ENCODE measurements at places on chromosomes 2 and 18.

- H3K36me3 ChIP-seq: no peaks in the 10 kb centered on the region
- H3K27me3 ChIP-seq: no peaks in the 10 kb centered on the region
- DNase-seq: no peak
- H3K4me1 ChIP-seq: no peaks in the 10 kb centered on the region
Observed at GRCh38 chr2:50466685-50467084, 565.2 kb downstream of the NRXN1 start.

DNA sequence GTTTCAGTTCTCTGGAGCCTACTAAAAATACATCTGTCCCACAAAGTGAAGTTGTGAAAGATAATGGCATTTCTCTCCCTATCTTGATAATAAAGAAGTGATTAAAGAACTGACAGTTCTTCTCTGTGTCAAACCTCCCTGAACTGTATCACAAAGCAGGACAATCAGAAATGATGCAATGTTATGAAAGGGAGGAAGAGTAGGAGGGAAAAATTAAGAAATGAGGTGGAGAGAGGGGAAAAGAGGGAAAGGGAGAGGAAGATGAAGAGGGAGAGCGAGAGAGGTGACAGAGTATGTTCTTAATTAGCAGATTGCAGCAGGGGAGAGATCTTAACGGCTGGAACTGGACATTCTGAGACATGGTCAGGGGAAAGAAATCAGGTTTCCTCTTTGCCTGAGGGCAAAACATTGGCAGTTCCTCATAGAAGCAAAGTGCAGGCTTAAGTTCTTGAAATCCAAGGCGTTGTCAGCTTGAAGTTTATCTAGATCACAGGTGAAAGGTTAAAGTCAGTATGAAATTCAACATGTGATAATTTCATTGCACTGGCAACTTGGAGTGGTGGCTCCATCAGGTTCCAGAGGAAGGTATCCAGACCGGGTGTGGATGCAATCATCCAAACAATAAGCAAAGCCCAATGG lies 54.6 kb downstream of the RDH14 start:
- no peak for DNase-seq
- H3K4me1 ChIP-seq: no peaks in the 10 kb centered on the region
- H3K27ac ChIP-seq: no peak overlapping the region
- H3K27me3 ChIP-seq: peaks cover 3% of the 10 kb centered on the region
- H3K36me3 ChIP-seq: no peaks in the 10 kb centered on the region

DNA sequence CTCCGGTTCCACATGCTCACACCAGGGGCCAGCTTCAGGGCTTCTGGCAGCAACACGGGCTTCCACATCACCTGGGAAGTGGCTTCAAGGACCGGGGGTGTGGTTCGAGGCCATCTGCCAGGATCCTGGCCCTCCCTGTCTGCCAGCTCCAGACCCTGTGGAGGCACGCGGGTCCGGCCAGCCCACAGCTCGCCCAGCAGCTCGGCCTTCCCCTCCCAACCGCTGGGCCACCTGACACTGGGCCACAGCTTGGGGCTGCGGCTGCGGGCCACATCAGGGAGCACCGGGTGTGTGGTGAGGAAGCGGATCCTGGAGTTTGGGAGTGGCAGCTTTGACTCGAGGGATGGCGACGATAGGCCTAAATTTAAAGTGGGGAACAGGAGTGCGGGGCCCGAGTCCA lies 7.0 kb downstream of the C2orf81 start:
- no peak overlapping the region for H3K27ac ChIP-seq
- no peaks in the 10 kb centered on the region for H3K27me3 ChIP-seq
- DNase-seq: no peak
- no peaks in the 10 kb centered on the region for H3K36me3 ChIP-seq
- H3K4me1 ChIP-seq: peaks cover 12% of the 10 kb centered on the region
- H3K4me3 ChIP-seq: no peak overlapping the region

GRCh38 chr18:25112821-25113434 lies 239.0 kb downstream of the ZNF521 start:
- H3K27ac ChIP-seq: no peak overlapping the region
- no peak for DNase-seq
- H3K4me1 ChIP-seq: no peaks in the 10 kb centered on the region
- H3K4me3 ChIP-seq: no peak overlapping the region
- no peaks in the 10 kb centered on the region for H3K36me3 ChIP-seq

- no peaks in the 10 kb centered on the region for H3K36me3 ChIP-seq
- no peaks in the 10 kb centered on the region for H3K4me1 ChIP-seq
- H3K27me3 ChIP-seq: no peaks in the 10 kb centered on the region
- DNase-seq: no peak
- no peak overlapping the region for H3K4me3 ChIP-seq
Observed at GRCh38 chr2:51145761-51146160, 113.8 kb upstream of the NRXN1 start.

DNA sequence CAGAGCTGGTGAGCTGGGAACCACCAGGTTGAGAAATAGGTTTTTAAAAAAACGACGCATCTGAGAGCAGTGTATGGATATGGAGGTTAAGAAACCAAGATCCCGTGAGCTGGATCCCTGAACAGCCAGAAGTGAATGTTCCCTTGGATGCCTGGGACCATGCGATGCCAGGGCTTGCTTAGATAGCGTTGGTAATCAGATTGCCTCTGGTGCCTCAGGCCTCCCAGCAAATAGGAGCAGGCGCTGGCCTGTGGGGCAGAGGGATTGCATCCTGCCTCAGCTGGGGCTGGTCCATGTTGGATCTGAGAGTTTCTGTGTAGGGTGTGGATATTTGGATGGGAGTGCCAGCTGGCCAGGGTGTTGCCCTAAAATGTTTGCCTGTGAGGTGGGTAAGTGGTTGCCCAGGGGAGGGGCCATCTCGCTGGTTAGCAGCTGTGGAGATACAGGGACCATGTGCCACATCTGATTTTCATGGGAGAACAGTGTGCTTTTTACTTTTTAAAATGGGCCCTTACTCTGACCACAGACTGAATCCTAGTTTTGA lies 80.8 kb upstream of the MCFD2 start:
- no peaks in the 10 kb centered on the region for H3K27me3 ChIP-seq
- H3K27ac ChIP-seq: no peak overlapping the region
- no peak for DNase-seq

GRCh38 chr18:63882333-63883141 lies 5.0 kb upstream of the SERPINB2 start:
- H3K4me3 ChIP-seq: no peak overlapping the region
- no peaks in the 10 kb centered on the region for H3K27me3 ChIP-seq
- DNase-seq: no peak
- H3K4me1 ChIP-seq: no peaks in the 10 kb centered on the region
- no peak overlapping the region for H3K27ac ChIP-seq

DNA sequence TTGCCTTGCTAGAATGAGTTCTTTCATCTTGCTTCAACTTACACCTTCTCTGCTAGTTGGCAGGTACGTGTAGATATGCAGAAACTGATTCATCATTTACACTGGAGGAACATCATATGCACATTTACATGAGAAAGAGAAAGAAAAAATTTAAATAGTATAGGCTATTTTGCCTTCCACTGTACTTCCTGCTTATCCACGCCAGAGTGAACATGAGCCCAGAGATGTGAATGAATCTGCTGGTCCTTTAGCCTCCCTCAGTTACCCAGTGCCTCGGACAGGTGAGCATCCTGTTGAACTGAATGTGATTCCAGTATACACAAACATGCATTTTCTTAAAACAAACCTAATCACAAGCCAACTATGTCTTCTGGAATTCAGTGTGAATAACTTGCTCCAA lies 83.6 kb downstream of the SESTD1 start:
- H3K4me1 ChIP-seq: no peaks in the 10 kb centered on the region
- no peaks in the 10 kb centered on the region for H3K27me3 ChIP-seq
- no peak overlapping the region for H3K4me3 ChIP-seq
- DNase-seq: no peak
- peaks cover 4% of the 10 kb centered on the region for H3K36me3 ChIP-seq

- DNase-seq: no peak
- no peaks in the 10 kb centered on the region for H3K4me1 ChIP-seq
- no peaks in the 10 kb centered on the region for H3K27me3 ChIP-seq
- H3K27ac ChIP-seq: no peak overlapping the region
- no peaks in the 10 kb centered on the region for H3K36me3 ChIP-seq
- H3K4me3 ChIP-seq: no peak overlapping the region
Observed at GRCh38 chr18:30454920-30455319, 587.6 kb downstream of the DSC3 start.

DNA sequence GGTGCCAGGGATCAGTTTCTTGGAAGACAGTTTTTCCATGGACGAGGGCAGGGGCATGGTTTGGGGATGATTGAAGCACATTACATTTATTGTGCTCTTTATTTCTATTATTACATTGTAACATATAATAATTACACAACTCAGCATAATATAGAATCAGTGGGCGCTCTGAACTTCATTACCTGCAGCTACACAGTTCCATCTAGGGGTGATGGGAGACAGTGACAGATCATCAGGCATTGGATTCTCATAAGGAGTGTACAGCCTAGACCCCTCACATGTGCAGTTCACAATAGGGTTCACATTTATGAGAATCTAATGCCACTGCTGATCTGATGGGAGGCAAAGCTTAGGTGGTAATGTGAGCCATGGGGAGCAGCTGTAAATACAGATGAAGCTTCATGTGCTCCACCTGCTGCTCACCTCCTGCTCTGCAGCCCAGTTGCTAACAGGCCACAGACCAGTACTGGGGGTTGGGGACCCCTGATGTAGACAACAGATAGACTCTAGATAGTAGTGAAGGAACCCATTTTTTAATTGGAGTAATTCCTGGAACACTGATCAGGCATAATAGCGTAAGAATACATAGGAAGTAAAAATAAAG lies 41.5 kb upstream of the MC4R start:
- no peaks in the 10 kb centered on the region for H3K27me3 ChIP-seq
- H3K4me1 ChIP-seq: no peaks in the 10 kb centered on the region
- H3K36me3 ChIP-seq: no peaks in the 10 kb centered on the region
- no peak overlapping the region for H3K4me3 ChIP-seq
- H3K27ac ChIP-seq: no peak overlapping the region
- DNase-seq: no peak

DNA sequence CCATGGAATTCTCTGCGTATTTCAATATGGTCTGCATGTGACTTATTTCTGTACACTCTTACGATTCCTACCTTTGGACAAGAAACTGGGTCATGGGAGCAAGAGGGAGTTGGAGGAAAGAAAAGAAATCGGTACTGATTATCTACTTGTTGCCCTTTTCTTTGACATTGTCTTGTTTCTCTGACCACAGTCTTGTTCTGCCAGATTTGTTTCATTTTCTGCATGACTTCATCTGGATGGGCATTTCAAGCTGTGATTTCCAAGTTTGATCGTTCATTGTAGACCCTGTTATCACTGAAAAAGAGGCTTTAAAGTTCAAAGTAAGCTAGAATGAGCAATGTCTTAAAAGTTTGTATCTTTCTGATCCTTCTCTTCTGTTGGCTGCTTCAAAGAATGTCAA lies 2186.3 kb upstream of the CELF4 start:
- H3K4me1 ChIP-seq: no peaks in the 10 kb centered on the region
- H3K36me3 ChIP-seq: no peaks in the 10 kb centered on the region
- no peak overlapping the region for H3K27ac ChIP-seq
- no peak for DNase-seq
- no peak overlapping the region for H3K4me3 ChIP-seq

GRCh38 chr2:209095432-209095831 lies 328.4 kb upstream of the MAP2 start:
- no peaks in the 10 kb centered on the region for H3K4me1 ChIP-seq
- H3K36me3 ChIP-seq: no peaks in the 10 kb centered on the region
- no peak for DNase-seq
- no peak overlapping the region for H3K27ac ChIP-seq

DNA sequence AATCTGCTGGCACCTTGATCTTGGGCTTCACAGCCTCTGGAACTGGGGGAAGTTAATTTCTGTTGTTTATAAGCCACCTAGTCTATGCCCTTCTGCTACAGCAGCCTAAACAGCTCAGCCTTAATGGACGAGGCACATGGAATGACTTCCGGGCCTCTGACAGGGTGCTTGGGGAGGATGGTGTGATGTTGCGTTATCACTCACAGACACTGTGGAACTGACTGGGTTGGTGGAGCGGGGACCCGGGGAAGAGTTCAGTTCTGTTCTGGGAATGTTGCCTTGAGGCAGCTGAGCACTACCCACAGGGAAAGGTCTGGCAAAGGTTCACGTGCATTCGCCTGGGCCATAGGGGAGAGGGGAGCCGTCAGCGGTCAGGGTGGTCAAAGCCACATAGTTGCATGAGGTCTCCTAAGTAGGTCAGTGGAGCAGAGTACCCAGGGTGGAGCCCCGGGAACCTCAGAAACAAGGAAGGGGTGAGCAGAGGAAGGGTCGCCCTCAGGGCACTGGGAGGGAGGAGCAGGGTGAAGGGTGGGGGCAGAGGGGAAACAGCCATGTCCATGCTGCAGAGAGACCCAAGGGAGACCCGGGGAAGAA lies 36.2 kb downstream of the LRRFIP1 start:
- no peaks in the 10 kb centered on the region for H3K36me3 ChIP-seq
- no peak overlapping the region for H3K27ac ChIP-seq
- no peak for DNase-seq
- H3K4me1 ChIP-seq: no peaks in the 10 kb centered on the region

- DNase-seq: no peak
- H3K27ac ChIP-seq: no peak overlapping the region
- peaks cover 49% of the 10 kb centered on the region for H3K27me3 ChIP-seq
- H3K36me3 ChIP-seq: no peaks in the 10 kb centered on the region
Observed at GRCh38 chr2:222299906-222300725, 1.3 kb upstream of the PAX3 start.

DNA sequence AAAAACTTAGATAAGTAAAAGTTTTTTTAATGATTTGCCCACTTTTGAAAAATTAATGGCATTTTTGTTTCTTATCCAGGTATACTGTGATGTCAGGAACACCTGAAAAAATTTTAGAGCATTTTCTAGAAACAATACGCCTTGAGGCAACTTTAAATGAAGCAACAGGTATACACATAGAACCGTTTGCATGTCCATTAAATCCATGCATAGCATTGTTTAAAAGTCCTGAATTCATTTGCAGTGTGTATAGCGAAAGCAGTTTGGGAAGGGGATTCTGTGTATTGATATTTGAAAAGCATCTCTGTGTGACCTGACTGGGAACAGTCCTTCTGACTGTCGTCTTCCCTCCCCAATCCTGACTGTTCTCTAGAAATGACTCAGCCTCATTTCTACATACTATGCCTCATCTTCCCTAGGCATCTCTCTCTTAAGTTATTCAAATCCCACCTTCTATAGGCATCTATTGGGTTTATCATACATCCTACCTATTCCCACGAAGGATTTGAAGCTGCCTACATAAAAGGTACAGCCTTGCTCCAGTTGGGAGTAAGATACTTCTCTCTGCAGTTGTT lies 79.2 kb upstream of the MAP3K20 start:
- no peak overlapping the region for H3K27ac ChIP-seq
- H3K27me3 ChIP-seq: no peaks in the 10 kb centered on the region
- no peaks in the 10 kb centered on the region for H3K36me3 ChIP-seq
- DNase-seq: no peak
- H3K4me3 ChIP-seq: no peak overlapping the region

DNA sequence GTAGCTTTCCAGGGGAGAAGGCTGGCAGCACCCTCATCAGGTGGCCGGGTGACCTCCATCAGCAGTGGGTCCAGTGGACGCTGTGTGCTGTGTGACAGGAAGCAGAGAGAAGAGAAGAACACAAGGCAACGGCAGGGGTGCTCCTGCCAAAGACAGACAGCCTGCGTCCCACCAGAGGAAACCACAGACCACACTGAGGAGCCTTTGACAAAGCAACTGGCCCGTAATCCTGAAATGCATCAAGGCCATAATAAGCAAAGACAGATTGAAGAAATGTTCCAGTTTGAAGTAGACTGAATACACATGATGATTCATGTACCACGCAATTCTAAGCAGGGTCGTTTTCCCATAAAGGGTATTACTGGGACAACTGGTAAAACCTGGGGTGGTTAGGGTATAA lies 172.4 kb downstream of the FBXO15 start:
- H3K4me3 ChIP-seq: no peak overlapping the region
- DNase-seq: peak; percentile 41
- H3K27ac ChIP-seq: no peak overlapping the region

GRCh38 chr2:237673130-237674001 lies 46.0 kb downstream of the LRRFIP1 start:
- H3K4me1 ChIP-seq: peaks cover 32% of the 10 kb centered on the region
- H3K27ac ChIP-seq: peak overlapping the region; percentile 97

Data from CD4-positive, CD25-positive, alpha-beta regulatory T cell (primary cell).